ENCODE measurements at places on chromosomes 1 and 21. TPM values are rescaled to one million over a fixed set of nuclear protein-coding genes. Genes with fewer than 3 reads are reported as not detected.

LCE2A gene
- not detected for total RNA-seq

MAP3K6 gene
- total RNA-seq = 144 TPM

RHBG gene
- total RNA-seq = not detected

SGIP1 gene
- total RNA-seq = 19.8 TPM

CIART gene
- 10.6 TPM for total RNA-seq

GBP2 gene
- total RNA-seq = 40.8 TPM

GJA5 gene
- total RNA-seq = 62.2 TPM

BMP8B gene
- total RNA-seq = 2.7 TPM

CAP1 gene
- 373 TPM for total RNA-seq

CYP4A11 gene
- total RNA-seq = not detected

IQGAP3 gene
- total RNA-seq = 1.3 TPM

HES4 gene
- 26.8 TPM for total RNA-seq

SERPINC1 gene
- total RNA-seq = not detected

CACNA1E gene
- total RNA-seq = 0.06 TPM

ILDR2 gene
- total RNA-seq = 0.98 TPM

CFHR3 gene
- total RNA-seq = 0.23 TPM

LDLRAD1 gene
- total RNA-seq = 0.41 TPM

AKNAD1 gene
- 0.67 TPM for total RNA-seq

GRHL3 gene
- 0.55 TPM for total RNA-seq

RHBDL2 gene
- total RNA-seq = 1.1 TPM

OPRD1 gene
- not detected for total RNA-seq

UBL4B gene
- not detected for total RNA-seq

Measured in upper lobe of right lung (tissue), 1 donor.